ENCODE measurements at places on chromosomes 7 and 10.

GRCh38 chr10:73439605-73440312, 6.4 kb upstream of the MSS51 start:
- no peak for DNase-seq

GRCh38 chr10:93357680-93358079, 124.5 kb downstream of the MYOF start:
- no peak for DNase-seq

DNA sequence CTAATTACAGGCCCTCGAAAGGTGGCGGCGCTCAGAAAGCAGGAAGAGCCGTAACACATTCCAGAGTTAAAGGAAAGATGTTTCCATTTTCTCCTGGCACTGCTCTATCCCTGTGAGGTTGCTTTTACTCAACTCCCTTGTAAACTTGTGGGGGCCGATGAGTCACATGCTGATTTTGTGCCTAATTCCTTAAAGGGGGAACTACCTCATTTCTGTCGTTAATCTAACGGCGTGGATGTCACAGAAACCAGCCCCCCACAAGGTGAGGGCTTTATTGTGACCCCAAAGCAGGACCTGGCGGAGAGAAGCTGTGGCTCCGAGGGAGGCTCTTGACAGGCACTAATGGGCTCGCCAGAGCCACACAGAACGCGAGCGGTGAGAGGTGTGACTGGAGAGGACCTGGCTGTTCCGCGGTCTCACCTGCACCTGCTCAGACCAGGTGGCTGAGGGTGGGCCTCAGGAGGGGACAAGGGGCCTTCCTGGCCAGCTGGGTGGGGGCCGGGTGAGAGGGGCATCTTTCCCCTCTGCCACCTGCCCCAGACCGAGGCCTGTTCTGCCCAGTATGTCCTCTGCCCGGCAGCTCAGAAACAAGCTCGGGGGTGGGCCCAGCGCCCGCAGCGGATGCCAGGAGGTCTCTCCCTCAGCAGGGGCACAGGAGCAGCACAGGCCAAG, 50.9 kb downstream of the CALML3 start:
- DNase-seq = no peak

DNA sequence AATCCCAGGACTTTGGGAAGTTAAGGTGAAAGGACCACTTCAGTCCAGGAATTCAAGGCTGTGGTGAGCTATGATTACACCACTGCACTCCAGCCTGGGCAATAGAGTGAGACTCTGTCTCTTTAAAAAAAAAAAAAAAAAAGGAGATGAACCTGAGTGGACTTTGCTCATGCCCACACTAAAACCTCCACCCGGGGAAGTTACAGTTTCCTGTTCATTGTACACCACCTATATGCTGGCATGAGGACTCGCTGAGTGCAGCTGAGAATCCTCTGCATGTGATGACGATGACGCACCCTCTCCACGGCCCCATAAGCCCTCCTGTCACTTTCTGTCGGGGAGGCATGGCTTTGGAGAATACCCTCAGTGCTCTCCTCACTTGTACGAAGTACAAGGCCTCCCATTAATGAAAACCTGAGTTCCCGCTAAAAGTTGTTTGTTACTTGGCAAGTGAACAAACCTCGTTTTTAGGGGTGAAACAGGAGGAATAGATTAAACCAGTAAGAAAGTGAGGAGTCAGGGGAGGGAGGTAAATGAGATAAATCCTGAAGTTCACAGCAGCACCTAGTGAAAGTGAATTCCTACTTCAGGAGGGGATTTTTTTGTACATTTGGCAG, 15.9 kb downstream of the TMEM176B start:
- no peak for DNase-seq

- DNase-seq = no peak
Observed at GRCh38 chr7:55158541-55159382, 139.9 kb downstream of the EGFR start.

- no peak for DNase-seq
Observed at GRCh38 chr10:71840177-71840957, 10.7 kb downstream of the PSAP start.

GRCh38 chr7:120665068-120665467, 192.9 kb downstream of the TSPAN12 start:
- no peak for DNase-seq

- no peak for DNase-seq
Observed at GRCh38 chr7:10429511-10429910, 544.2 kb upstream of the PHF14 start.

GRCh38 chr7:1030444-1031070, 13.8 kb upstream of the GPR146 start:
- no peak for DNase-seq

DNA sequence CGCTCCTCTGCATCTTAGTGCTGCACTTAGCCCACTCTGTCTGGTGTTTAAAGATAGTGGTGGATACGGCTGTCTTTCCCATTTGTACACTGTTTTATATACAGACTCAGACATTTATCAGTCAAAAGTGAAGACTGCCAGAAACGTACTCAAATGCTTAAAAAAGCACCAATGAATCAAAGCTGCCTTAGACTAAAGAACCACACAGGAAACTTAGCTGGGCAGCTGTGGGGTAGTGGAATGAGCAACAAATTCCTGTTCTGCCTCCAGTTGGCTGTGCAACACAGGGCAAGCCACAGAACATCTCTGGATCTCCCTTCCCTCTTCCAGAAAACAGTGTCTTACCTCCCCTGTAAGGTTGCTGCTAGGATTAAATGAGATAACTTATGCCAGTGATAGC, 76.0 kb downstream of the ATXN7L1 start:
- DNase-seq = no peak

DNA sequence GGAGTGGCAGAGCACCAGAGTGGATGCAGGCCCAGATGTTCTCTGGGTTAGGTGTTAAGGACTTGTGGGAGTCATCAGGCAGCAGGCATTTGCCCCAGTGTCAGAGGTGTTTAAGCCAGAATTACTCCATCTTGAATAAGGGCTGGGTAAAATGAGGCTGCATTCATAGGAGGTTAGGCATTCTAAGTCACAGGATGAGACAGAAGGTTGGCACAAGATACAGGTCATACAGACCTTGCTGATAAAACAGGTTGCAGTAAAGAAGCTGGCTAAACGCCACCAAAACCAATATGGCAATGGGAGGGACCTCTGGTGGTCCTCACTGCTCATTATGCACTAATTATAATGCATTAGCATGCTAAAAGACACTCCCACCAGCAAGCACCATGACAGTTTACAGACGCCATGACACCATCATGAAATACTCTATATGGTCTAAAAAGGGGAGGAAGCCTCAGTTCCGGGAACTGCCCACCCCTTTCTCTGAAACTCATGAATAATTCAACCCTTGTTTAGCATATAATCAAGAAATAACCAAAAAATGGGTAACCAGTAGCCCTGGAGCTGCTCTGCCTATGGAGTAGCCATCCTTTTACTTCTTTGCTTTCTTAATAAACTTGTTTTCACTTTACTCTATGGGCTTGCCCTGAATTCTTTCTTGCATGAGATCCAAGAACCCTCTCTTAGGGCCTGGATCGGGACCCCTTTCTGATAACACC, 882 bp upstream of the LRRC61 start:
- DNase-seq = peak; percentile 78

- no peak for DNase-seq
Observed at GRCh38 chr7:93923942-93924341, 2.4 kb downstream of the GNG11 start.

GRCh38 chr7:28718055-28718481, 240.1 kb downstream of the TRIL start:
- DNase-seq = no peak

DNA sequence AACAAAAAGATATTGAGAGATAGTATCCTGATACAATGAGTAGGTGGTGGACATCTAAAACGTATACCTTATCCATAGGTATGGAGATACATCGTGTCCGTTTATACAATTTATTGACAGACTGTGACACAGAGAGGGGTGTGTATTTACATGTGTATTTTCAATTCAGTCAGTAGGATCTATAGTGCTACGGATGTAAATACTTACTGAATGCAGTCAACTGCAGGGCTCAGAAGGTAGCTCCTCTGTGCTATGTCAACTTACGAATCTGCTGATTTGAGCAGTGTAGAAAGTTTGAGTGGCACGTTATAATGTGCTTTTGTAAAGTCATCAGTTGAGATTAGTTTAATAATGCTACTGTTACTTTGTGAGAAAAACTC, 626 bp downstream of the ZNF804B start:
- DNase-seq = no peak

DNA sequence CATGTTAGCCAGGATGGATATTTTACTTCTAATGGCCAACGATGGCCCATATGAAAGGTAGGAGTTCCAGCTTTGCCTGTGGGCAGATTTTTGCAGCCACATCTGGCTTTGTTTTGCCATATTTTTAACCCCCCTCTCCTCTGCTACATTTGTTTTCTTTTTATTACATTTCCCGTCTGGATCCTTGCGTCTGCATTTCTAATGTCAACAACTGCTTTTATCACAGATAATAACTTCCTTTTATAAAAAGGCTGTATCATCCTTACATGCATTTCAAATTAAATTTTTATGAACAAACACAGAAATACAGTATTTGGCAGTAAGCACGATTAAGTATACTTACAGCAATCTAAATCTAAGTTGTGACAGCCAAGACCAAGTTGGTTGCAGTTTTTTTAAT, 156.0 kb downstream of the BAMBI start:
- DNase-seq = no peak

DNA sequence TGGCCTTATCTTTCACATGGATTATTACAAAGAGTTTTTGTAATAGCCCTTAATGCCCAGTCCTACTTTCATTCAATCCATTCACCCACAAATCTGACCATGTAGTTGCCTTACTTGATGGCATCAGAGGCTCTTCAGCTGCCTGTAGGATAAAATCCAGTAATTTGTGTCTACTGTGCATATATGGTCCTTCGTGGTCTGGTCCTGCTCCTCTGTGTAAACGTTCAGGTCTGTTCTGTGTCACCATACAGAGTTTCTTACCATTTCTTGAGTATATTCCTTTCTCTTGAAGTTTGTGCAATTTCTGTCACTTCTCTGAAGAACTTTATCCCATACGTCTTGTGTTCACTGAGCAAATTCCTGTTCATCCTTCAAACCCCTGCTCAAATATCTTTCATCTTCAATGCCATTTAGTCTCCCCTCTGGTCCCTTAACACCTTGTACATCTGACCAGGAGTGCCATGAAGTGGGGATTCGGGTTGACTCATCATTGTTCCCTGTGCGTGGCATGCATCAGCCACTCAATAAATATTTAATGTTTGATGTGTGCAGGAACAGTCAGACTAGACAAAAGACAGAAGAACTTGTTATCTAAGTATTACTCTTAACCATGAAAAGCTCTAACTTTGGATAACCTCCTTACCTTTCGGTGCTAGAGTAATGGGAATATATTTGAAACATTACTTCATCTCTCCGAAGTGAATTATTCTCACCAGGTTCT, 98.6 kb upstream of the RPA3 start:
- DNase-seq = no peak

DNA sequence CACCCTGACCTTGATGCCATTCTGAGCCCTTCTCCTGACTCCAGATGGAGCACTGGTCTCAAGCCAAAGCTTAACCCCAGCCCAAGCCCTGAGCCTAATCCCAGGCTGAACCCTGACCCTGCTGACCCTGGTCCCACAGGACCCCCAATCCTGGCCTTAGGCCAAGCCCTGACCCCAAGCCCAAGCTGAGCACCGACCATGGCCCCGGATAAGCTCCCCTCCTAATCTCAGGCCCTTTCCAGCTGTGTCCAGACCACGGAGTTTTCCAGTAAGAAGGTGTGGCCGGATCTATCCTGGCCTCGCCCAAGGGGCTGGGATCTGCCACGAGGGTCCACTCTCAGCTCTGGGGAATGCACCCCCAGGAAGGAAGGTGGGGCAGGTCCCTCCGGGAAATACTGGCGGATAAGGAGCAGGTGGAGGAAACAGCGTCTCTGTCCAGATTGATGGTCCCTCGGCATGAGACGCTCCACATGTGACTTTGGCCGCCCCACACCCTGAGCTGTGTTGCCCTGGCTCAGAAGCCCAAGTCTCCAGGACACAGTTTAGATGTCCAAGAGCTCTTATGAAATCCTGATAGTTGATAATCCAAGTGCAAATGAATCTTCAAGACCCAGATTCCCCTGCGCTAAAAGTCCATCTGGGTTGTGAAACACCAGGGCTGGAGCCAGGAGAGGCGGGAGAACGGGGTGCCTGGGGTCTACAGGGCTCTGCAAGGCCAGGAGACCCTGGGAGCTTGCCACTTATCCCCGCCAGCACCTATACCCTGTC, 10.4 kb downstream of the ELN start:
- no peak for DNase-seq

DNA sequence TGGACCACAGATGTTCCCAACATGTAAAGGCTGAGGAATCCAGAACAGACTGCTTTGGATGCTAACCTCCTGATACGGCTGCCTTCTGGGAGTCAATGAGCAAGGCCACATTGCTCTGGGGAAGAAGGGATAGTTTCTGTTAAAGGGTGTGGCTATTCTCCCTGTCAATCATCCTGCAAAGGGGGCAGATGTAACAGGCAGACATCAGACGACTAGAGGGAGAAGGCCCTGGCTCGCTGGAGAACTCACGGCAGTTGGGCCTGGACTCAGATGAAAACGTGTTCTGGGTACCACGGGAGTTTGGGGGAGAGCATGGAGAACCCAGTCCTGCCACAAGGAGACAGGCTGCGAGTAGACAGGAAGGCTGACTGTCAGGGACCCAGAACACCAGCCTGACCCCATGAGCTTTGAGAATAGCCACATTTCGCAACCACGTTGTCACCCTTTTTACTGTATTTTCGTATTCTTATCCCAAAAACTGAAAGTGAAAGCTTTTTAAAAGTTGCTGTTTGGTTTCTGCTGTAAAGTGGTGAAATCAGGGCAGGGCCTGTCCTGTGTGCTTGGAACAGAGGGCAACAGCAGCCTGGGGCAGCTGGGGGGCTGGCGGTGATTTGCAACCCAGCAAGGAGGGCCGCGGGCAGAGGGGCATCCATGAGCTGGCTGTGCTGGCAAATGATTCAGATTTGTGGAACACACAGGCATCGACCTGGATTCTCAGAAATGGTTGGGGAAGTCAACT, 95.3 kb downstream of the MYOF start:
- DNase-seq = no peak

DNA sequence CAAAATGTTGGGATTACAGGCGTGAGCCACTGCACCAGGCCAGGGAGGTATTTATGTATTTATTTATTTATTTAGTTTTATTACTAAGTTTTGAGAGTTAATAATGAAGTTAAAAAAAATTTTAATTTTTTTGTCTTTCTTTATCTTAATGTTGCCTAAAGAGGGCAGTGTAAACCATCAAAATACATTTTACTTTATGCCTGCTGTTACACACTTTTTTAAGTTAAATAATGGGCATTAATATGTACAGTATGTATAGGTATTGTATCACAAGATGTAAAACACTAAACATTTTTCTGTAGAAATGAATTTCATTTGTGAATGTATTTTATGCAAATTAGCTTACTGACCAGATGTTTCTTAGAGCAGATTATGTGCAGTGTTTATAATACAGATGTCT, 129.4 kb downstream of the AASS start:
- DNase-seq = no peak

DNA sequence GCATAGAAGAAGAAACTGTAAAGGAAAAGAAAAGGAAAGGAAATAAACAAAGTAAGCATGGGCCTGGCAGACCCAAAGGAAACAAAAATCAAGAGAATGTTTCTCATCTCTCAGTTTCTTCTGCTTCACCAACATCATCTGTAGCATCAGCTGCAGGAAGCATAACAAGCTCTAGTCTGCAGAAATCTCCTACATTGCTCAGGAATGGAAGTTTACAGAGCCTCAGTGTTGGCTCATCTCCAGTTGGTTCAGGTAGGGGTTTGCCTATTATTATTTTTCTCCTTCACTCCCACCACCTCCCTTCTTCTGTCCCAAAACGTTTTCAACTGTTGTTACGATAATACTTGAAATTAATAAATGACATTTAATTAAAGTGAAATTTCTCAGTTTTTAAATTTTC, 139.6 kb downstream of the MLLT10 start:
- no peak for DNase-seq
